ENCODE measurements at places on chromosomes 3 and 15. TPM values are rescaled to one million over a fixed set of nuclear protein-coding genes. Genes with fewer than 3 reads are reported as not detected.

Gene MOBP
- not detected for total RNA-seq

Gene RARB
- 0.43 TPM for total RNA-seq

Gene SLC28A1
- total RNA-seq = not detected

Gene CELSR3
- 0.22 TPM for total RNA-seq

Gene SEC22A
- total RNA-seq = 34.0 TPM

Data from dermis lymphatic vessel endothelial cell (primary cell).